ENCODE measurements at places on chromosomes 4 and X.
A peak's percentile ranks its signal among the peaks of the same experiment; 100 is the strongest.

- no peak for DNase-seq
Measured at GRCh38 chr4:175280153-175280552, 362.0 kb downstream of the ADAM29 start.

- no peak for DNase-seq
Measured at GRCh38 chrX:119790977-119791436, 423 bp downstream of the RPL39 start.

DNA sequence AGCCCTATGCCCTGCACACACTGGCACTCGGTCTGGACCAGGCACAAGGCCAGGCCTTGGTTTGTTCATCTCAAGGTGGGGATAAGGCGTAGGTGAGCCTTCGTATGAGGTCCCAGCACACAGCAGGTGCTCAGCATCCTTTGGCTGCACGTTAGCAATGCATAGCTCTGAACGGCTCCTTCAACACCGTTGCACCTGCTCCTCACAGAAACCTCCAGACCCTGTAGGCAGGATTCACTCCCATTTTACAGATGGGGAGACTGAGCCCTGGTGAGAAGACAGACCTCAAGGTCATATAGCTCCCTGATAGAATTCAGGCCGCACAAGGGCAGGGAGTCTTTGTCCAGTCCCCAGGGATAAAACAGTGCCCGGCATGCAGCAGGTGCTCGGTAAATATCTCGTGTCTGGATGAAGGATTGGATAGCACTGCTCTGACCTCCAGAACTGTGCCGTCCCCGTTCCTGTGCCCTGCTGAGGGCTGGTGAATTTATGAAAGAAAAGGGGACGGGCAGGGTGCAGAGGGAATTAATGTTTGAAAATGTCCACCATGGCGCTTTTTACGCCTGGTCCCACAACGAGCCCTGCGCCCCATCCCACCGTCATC, 2.4 kb downstream of the PPP2R2C start:
- no peak for DNase-seq

GRCh38 chrX:19678941-19679340, 163.6 kb upstream of the MAP3K15 start:
- DNase-seq: no peak

DNA sequence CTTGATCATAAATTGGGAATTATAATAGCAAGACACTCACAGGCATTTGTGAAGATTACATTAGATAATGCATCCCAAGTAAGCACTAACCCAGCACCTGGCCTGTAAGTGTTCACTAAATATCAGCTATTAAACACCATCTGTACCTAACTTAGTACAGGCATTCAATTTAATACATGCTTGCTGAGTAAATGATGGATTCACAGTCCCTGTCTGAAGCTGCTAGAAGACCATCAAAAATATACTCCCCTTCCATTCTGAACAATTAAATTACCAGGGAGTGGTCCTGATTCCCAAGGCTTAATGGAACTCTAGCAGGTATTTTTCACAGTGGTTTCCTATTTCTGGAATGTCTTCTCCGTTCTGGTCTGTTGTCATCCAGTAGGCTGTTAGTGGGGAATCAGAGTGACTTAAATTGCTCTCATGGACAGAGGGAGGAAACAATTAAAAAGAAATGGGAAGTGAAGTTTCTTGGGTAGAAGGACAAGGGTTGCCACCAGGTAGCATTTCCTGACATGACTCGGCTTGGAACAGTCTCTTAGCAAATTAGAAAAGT, 233.9 kb downstream of the PTTG2 start:
- no peak for DNase-seq

- DNase-seq: no peak
Measured at GRCh38 chr4:2417765-2418649, at the start of gene ZFYVE28. Gene ZFYVE28 (minus strand): TSS chr4:2418645. CDS start chr4:2418323, 322 bp downstream.

- DNase-seq: no peak
Measured at GRCh38 chrX:124415115-124415800, 68.9 kb downstream of the SH2D1A start.

- DNase-seq: no peak
Measured at GRCh38 chr4:153950100-153950979, 161.5 kb upstream of the SFRP2 start.

- DNase-seq: no peak
Measured at GRCh38 chr4:27057053-27057452, 196.4 kb downstream of the STIM2 start.

GRCh38 chr4:891747-892146, 40.4 kb downstream of the GAK start:
- DNase-seq: peak; percentile 15

DNA sequence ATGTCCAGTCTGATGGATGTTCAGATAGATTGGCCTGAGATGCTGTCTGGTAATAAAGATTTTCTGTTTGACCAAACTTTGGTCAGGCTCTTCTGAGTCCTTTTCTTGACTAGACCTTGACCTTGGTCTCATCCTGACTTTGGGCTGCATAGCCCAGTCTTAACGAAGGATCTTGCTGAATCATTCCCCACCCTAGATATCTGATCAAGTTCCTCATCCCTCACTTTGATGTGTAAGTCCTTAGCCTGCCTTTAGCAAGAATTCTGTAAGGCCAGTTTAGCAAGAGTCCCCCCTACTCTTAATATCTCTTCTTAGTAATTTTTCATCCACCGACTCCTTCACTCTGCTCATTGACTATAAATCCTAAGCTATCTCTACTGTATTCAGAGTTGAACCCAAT, 244.4 kb upstream of the JADE1 start:
- no peak for DNase-seq

DNA sequence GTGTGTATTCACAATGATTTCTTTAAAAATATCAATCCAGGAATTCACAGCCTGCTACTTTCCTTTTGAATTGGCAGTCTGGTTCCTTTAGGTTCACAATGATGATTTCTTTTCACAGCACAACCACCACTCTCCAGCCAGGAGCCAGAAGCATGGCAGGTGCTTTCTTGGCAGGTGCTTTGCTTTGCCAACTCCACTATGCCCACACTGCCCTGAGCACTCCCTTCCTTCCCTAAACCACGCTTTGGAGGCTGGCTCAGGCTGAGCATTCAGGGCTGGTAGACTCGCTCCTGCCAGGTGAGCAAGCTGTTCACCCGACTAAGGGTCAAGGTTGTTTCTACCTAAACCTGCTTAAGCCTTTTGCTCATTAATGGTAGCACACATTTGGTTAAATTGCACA, 184.5 kb downstream of the SH3KBP1 start:
- DNase-seq: no peak

DNA sequence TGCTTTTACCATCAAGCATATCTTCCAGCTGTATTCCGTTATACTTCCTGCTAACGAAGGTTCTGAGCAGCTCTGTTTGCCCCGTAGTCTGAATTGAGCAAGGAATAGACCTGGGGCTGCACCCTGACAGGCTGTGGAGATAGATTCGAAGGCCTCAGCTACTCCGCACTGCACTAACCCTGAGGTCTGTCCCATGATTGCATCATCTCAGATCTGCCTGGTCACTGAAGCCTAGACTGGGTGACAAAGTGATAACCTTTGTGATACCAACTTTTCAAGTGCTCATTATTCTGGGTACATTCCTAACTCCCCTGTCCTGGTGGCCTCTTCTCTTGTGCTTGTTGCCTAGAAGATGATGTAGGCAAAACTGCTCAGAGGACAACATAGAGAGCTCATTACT, 29.9 kb upstream of the PGRMC1 start:
- DNase-seq: no peak

GRCh38 chrX:134659761-134660160, 1.5 kb upstream of the PLAC1 start:
- DNase-seq: no peak

DNA sequence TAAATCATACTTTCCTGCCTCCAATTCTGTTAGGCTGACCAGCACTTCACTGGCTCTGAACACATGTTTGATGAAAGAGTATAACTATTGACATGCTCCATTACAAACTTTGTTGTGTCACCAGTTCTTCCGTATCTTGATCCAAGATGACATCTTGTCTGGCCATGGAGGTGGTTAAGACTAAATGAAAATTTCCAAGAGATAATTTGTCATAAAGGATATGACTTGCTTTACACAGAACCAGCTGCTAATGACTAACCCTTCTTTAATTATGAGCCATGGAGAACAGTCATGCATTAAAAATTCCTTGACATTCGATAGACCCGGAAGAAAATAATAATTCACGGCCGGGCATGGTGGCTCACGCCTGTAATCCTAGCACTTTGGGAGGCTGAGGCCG, 17.7 kb upstream of the N4BP2 start:
- DNase-seq: no peak

DNA sequence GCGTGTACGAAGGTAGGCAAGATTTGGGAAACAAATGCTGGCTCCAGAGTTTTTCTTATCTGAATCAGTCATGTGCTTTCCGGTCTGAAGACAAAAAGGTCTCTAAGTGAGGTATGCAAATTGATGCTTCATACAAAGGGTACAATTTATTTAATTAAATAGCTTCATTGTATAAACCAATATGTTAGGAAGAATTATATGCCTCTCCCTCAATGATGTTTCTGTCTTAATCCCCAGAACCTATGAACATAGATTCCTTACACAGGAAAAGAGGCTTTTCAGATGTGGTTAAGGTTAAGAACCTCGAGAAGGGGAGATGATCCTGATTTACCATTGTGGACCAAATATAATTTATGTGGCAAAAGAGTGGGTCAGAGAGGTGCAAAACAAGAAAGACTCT, 543.5 kb upstream of the PCDH10 start:
- no peak for DNase-seq

DNA sequence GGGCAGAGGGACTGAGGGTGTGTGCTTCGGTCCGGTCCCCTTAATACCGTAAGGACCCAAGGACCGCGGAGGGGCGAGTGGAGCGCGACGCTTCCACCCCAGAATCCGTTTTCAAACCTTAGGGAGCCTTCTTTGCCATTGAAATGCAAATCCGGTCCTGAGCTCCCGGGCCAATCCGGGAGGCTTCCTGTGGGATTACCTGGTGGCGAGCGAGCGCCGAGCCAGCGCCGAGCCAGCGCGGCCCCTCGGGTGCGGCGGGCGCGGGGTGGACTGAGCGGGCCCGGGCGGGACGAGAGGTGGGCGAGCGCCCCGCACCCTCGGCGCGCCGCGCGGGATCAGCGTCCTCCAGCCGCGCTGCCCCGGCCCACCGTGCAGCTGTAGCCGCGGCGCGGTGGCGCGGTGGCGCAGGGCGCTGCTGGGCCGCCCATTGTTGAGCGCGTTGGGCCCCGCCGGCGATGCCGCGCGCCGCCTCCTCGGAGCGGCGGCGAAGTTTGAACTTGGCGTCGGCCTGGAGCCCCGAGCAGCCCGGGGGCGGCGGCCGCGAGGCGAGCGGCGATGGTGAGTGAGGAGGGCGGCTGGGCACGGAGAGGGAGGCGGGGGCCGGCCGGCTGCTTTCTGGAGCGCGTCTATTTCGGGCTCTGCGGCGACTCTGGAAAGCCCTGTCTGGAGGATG, 208.7 kb downstream of the SOWAHB start:
- peak; percentile 15 for DNase-seq

DNA sequence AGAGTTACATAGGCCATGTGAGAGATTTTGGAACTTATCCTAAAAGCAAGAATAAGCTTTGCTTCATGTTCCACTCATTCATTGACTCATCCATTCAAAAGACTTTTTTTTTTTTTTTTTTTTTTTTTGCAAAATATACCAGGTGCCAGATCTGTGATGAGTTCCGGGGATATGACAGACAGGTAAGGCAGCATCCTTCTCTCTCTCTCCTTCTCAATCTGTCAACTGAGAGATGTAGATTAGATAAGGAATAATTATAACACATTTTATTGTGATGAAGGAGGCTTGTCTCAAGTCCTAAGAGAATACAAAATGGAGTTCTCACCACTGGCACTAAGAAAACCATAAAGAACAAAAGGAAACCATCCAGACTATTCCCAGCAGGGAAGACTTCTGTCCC, 190.2 kb upstream of the CPEB2 start:
- no peak for DNase-seq

GRCh38 chrX:29665532-29665931, 549.8 kb upstream of the MAGEB2 start:
- no peak for DNase-seq

DNA sequence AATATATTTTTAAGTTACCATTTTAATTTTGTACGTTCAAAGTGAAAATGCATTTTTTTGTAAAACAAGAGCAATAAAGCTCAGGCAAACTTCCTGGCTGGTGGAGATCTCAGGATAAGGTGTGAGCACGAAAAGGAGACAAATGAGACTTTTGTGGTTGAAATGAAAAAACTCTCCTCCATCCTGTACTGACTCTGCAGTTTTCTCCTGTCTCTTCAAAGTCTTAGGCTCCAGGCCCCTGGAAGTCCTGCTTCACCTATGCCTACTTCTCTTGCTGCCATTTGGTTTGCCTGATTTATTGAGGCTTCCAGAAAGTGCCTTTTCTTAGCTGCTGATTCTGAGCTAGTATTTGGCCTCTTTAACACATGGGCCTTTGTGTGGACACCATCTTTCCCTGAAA, 77.7 kb downstream of the MAML3 start:
- no peak for DNase-seq

- DNase-seq: no peak
Measured at GRCh38 chr4:6320663-6321062, 51.0 kb downstream of the WFS1 start.

- DNase-seq: peak; percentile 2
Measured at GRCh38 chr4:168218645-168219044, 99.9 kb downstream of the DDX60 start.

GRCh38 chr4:79170077-79170476, 155.8 kb downstream of the NAA11 start:
- no peak for DNase-seq

GRCh38 chrX:106037835-106038473, 573 bp downstream of the SERPINA7 start:
- no peak for DNase-seq

DNA sequence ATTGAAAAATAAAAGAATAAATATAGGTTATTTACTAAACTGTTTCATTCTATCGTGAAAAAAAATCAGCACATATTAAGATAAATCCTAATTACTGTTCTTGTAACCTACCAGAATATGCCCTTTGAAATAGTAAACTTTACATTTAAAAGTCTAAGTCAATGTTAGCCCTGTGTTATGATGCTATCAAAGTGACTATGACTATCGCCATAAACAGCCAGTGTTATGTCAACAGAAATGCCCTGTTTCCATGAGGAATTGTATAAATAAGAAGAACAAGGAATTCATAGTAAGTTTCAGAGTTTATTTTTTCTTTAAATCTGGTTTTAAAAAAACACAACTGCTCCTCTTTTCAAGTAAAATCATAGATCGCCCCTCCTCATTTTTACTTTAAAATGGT, 11.4 kb downstream of the NR3C2 start:
- no peak for DNase-seq

DNA sequence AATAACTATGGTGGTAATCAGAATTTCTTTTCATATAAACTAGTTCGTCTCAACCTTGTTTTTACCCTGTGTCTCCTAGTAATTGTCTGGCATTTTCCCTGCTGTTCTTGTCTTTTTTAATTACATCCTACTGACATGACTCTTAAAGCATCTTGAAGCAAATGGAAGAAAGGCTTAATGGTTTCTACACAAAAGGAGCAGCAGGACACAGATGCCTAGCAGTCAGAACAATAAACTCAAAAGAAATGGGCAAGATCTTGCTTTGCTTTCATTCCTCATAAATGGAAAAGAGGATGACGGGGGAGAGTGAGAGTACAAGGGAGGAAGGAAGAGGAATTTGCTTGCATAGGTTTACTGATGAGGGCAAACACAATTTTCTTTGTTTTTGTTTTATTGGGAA, 293.2 kb upstream of the EMCN start:
- DNase-seq: no peak

- no peak for DNase-seq
Measured at GRCh38 chrX:121864561-121864960, 817.2 kb downstream of the GLUD2 start.

- no peak for DNase-seq
Measured at GRCh38 chr4:106522839-106523238, 154.3 kb upstream of the GIMD1 start.

GRCh38 chr4:5816851-5817375, 76.0 kb downstream of the CRMP1 start:
- DNase-seq: no peak

- no peak for DNase-seq
Measured at GRCh38 chrX:49842621-49843020, 13.5 kb downstream of the PAGE4 start.
